ENCODE measurements at places on chromosomes 2 and 18.

DNA sequence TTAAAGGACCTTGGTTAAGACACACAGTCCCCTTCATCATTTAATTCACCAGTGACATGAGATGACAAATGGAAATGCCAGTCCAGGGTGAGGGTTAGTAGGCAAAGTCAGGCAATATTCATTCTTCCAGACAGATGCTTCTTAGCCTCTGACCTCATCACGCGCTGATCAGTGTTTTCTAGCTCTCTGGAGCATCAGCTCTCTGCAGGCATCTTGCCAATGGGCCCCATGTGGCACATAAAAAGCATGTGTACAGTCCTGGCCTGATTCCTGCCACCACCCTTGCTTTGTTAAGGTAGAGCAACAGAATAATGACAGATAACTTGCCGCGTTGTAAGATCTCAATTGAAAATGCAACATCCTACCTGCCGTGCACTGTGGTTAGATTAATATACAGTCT is 20.3 kb upstream of the NPAS2 start:
- DNase-seq, result no peak

GRCh38 chr2:60715561-60715960 is 40.5 kb upstream of the PAPOLG start:
- no peak for DNase-seq

GRCh38 chr2:67108231-67108630 is 288.9 kb upstream of the ETAA1 start:
- DNase-seq, result no peak

DNA sequence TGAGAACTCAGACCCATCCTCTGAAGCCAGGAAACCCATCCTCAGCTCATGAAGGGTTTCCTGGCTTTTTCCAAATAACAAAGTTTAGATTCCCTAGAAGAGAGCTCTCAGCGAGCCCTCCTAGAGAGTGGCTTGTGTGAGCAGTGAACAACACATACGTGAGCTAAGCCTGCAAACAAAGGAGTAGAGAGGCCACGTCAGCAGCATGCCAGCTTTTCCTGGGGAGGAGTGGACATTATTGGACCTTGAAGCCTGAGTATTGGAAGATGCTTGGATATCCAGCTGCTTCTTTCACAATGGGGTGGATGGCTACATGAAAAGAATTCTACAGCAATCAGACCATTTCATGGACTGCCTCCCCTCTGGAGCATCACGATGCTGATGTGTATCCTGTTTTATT is 21.1 kb downstream of the KIF5C start:
- DNase-seq, result no peak

- DNase-seq, result no peak
These were observed 2.0 kb downstream of the STAT4 start for GRCh38 chr2:191148791-191149190.

- no peak for DNase-seq
These were observed 695.1 kb downstream of the PLCL1 start for GRCh38 chr2:198499539-198499938.

GRCh38 chr2:226838722-226839121 is 2.9 kb downstream of the RHBDD1 start:
- DNase-seq, result no peak

GRCh38 chr18:4734903-4735302 is 279.8 kb upstream of the DLGAP1 start:
- no peak for DNase-seq

GRCh38 chr2:124286089-124286783 is 261.1 kb downstream of the CNTNAP5 start:
- no peak for DNase-seq

GRCh38 chr2:240390091-240391073 is 45.1 kb upstream of the GPC1 start:
- DNase-seq, result no peak

DNA sequence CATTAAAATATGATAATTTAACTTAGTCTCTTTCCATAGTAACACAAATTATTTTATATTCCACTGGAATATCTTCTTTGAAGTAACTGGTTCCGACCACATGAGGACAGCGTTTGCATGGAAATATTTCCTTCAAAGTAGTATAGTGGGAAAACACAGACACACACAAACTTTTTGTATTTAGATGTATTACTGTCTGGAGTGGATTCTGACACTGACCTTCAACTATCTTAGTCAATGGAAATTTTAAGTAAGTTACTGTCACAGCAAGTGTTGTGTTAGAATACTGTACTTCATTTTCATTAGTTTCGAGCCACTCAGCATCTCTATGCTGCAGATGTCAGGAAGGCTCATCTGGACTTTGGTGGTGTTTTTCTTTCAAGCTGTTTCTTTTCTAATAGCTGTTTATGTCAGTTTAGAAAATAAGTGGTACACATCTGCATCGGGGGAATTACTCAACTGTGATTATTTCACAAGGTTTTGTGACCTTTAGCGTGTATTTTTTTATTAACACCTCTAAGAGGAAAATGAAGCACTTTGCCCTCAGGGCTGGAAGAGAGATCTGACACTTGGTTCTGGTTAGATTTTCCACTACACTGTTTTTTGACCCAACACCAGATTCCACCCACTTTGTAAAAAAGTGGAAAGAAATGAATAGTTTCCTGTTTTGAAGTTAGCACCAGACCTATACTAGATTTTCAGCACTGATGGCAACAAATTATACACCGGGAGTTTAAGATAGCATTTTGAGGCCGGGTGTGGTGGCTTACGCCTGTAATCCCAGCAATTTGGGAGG is 18.9 kb upstream of the THOC1 start:
- DNase-seq, result no peak

DNA sequence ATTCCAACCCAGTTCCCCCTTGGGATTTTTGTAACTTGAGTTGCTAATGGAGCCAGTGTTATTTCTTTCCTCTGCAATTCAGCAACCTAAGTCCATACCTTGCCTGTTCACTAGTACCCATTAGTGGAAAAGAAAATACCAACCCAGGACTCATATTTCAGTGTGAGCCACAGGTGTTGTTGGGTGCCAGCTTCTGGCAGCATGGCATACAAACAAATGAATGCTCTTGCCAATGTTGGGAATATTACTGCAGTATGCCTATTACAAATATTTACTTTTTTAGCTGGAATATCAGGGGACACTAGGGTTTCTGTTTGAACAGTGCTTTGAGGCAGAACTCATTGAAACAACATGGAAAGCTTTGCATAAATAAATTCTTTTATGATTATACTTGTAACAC is 130.2 kb downstream of the NCKAP5 start:
- no peak for DNase-seq
